ENCODE measurements at places on chromosomes 6 and 20.
A peak's percentile ranks its signal among the peaks of the same experiment; 100 is the strongest.

GRCh38 chr20:25044660-25045342 lies 13.1 kb downstream of the ACSS1 start:
- DNase-seq = no peak

DNA sequence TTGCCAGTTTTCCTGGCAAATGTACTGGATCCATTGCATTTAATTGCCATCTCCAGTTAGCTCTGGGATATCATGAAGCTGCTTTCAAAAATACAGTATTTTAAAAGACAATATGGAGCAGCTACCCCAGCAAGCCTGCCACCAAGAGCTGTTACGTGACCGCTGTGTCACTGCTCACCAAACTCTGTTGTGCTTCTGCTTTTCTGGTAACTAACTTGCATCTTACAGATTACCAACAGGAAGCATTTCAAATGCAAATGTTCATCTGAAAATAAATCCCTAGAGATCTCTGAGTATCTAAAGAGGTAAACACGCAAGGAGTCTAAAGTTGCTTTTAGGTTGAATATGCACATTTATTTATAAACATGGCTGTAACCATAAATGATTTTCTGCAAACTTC lies 1008.3 kb downstream of the KIF16B start:
- no peak for DNase-seq

DNA sequence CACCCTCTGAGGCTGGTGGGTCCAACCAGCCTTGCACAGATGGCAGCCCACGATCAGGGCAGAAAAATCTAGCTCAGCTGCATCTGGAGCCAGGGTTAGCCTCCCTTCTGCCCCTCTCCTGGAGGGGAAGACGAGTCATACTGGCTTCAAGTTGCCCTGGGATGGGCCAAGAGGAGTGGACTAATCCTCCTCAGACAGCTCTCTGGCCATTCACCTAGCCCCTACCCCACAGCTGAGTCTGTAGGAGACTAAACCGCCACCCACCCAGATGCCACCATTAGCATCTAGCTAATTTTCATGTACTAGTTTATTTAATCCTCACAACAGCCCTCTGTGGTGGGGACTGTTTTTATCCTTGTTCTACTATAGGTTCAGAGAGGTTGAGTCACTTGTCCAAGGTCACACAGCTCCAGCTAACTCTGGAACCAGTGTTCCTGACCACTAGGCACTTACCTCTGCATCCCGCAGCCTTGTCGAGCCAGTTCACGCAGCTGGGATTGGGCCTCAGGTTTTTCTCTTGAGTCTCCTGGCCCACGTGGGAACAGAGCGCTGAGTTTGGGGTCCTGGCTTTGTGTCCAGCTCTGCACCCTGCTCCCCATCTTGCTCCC lies 48.5 kb upstream of the CCDC167 start:
- DNase-seq = no peak

DNA sequence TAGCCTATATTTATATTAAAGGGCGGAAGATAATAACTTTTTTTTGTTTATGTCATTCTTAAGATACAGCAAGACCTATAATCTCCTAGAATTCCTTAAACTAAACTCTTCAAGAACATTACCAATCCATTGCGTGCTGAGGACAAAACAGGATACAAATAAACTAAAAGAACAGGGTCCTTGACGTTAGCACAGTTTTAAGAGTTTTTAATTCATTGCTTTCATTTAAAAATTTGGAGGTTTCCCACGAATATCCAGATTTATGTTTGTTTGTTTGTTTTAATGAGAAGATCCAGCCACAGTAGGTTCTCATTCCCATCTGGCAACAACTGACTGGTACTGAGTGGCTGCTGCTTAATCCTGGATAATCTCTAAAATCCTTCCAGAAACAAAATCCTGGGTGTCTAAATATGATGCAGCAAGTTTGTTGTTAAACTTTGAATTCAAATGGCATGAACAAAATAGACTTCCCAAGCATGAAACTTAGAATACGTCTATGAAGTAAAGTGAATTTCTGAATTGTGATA lies 153.7 kb downstream of the HACE1 start:
- DNase-seq = no peak

DNA sequence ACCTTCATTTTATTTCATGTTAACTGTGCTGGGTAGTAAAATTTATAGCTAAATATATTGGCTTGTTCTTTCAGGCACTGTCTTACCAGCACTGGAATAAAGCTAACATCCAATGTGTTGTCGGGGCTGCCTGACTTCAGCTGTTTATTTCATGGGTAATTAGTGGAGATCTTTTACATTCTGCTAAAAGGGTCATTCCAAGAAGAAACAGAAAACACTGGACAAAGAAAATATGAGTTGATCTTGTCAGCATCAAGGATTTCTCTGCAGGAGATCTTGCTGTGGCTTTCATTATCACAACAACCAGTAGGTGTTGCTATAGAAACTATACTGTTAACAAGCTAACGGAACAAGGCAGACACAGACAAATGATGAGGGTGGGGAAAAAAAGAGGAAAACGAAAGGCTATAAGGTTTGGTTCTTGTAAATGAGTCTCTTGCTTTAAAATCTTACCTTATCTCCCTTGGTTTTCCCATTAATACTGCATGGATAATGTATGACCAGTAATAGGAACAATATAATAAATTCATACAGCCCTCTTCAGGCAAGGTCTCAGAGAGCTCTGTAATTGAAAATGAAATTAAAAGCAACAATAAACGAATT lies 206.8 kb downstream of the SIM1 start:
- no peak for DNase-seq

GRCh38 chr6:156938143-156938542 lies 161.0 kb downstream of the ARID1B start:
- no peak for DNase-seq

DNA sequence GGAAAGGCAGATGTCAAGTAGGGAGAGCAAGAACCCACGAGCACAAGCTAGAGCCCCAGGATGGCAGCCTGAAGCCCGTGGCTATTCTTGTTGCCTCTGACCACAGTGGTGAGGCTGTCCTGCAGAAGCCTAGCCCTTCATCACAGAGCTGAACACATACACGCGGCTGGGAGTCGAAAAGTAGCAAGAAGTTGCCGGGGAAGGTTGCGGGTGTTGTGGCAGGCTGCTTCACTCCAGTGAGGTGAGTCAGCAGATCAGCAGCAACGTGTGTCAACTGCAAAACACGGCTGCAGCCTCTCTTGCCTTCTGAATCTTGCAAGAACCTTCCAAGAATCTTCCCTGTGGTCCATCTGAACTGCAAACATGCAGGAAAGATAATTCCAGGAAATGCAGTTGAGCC lies 10.6 kb upstream of the STX16 start:
- no peak for DNase-seq

- no peak for DNase-seq
Measured at GRCh38 chr6:41298785-41299502, 12.5 kb upstream of the TREM1 start.

GRCh38 chr20:46994341-46994740 lies 99.7 kb downstream of the EYA2 start:
- peak; percentile 5 for DNase-seq

DNA sequence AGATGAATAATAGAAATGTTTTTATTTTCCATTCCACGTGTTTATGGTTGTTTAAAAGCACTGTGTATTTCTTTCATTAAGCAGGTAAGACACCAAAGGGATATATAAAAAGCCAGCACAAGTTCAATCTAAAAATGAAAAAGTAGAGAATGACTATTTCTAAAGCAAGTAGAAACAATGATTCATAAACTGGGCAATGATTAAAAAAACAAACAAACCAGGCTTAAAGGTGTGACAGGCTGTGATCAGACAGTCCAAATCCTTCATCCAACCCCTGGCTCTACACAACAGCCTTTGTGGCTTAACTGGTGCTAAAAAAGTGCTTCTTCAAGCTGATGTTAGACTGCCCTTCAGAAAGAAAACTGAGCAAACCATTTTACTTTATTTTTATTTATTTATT lies 45.7 kb upstream of the TSHZ2 start:
- no peak for DNase-seq

- no peak for DNase-seq
Measured at GRCh38 chr6:32947552-32948465, 5.1 kb downstream of the HLA-DMA start.

- no peak for DNase-seq
Measured at GRCh38 chr20:53677447-53678314, 84.0 kb upstream of the ZNF217 start.

DNA sequence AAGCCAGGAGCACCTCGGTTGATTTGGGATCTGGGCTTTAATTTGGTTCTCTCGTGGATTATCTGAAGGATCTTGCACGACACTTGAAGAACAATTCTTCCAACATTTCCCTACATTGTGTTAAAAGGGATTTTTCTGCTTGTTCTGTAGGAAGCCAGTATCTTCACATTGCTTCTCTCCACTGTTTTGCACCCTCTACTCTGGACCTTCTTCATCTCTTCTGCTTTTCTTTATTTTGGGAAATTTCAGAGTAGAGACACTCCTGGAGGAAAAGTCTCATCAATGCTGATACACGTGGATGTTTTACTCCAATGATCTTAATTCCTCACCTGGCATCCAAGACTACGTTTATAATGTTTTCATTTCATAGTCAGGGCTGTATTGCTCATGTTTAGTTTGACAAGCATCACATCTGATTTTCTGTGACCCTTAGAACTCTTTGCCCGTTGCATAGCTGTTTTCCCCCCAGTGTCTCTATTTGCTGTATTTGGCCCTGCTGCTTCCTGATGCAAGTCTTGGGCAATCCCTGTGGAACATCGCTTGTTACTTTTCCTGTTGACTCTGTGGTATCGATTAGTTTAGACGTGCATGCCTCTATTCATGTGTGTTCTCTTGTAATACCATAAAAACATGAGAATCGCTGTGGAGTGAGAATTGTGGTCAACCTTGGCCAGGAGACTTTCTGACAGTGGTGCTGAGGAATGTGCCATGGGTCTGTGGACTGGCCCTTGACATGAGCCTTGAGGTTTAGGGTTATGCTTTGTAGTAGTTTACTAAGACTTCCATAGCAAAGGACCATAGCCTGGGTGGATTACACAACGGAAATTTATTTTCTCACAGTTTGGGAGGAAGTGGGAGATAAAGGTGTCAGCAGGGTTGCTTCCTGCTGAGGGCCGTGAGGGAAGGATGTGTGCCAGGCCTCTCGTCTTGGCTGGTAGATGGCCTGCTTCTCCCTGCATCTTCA lies 12.5 kb downstream of the PLCB1 start:
- DNase-seq = no peak

- DNase-seq = no peak
Measured at GRCh38 chr20:16615199-16615598, 42.0 kb upstream of the KIF16B start.

- DNase-seq = no peak
Measured at GRCh38 chr6:170192905-170193304, 98.0 kb downstream of the DLL1 start.

GRCh38 chr20:17898548-17898994 lies 70.0 kb downstream of the SNX5 start:
- peak; percentile 37 for DNase-seq

DNA sequence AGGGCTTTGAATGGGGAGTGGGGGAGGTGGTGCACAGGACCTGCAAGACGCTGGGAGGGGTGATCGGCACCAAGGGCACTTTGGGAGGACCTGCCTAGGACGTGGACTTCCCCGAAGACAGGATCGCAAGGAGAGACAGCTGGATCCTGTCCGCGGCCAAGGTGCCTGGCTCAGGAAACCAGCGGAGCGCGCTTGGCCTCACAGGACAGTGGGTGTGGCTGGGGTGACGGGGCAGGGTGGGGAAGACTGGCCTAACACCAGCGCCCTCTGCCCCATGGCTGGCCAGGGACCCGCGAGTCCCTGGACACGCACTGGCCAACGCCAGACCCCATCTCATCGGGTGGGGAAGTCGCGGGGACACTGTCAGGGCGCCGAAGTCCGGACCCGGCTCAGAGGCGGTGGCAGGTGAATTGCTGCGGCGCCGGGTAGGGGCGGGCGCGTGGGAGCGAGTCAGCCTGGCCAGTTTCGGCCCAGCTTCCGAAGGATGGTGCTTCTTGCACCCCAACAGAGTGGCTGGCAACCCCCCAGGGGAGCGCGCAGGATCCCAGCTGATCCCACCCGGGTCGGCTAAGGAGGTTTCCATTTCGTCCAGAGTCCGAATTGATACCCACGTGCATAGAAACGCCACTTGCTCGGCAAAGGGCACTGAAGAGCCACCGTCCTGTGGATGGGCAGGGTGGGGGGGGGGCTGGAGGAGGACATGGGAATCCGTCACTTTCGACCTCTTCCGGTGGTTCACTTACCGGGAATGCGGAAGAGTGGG lies 785 bp upstream of the THBD start:
- no peak for DNase-seq

DNA sequence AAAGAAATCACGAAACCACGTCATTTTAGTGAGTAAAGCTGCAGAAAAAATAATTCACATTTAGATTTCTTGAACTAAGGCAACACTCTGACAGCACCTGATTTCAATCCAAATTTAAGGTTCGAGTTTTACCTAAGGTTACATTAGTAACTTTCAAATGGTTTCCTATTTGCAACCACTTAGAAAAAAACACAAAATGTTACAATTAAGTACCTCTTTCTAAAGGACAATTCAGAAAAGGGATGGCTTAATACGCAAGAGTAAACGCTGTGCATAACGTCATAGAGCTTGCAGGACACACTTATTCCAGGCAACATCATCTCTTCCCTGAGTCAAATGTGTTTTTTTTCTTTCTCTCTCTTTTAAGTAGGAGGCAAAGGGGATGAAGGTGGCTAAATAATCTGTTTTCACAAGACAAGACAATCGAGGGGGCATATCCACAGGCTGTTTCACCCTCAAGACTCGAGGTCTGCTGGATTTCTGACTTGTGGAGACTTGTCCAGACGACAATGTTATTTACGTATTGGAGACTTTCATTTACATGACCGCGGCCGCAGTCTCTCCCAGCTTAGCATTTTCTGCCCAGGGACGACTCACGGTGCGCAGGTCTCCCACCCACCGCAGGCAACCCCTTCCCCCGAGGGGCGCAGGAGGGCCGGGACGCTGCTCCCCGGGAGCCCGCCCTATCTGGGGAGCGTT lies 86.0 kb downstream of the SESN1 start:
- DNase-seq = no peak

- no peak for DNase-seq
Measured at GRCh38 chr20:18904624-18905023, 91.0 kb downstream of the SCP2D1 start.

GRCh38 chr6:158026901-158027589 lies 45.4 kb downstream of the SYNJ2 start:
- DNase-seq = no peak

DNA sequence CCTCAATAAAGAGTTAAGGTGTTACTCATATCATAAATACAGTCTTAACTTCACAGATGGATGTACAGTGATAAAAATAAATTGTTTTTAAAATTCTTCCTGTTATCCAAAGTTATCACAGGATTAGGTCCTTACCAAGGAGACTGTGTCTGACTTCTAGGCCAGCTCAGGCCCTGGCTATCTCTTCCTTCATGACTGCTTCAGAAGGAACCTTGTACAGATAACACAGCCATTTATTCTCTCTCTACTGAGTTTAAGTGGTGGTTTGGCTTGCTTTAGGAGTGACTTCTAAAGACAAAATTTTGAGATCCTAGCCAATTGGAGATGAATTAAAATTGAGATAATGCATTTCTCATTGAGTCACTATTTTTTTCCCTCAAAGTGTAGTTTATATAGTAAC lies 40.8 kb upstream of the RNF182 start:
- no peak for DNase-seq

GRCh38 chr6:118829817-118830478 lies 64.0 kb upstream of the ASF1A start:
- no peak for DNase-seq
